ENCODE measurements at places on chromosomes 7 and 10. TPM values are rescaled to one million over a fixed set of nuclear protein-coding genes. Genes with fewer than 3 reads are reported as not detected.

- peaks cover 5% of the 10 kb centered on the region for H3K27me3 ChIP-seq
- no peaks in the 10 kb centered on the region for H3K36me3 ChIP-seq
- no peak overlapping the region for H3K27ac ChIP-seq
- DNase-seq, result no peak
- no peaks in the 10 kb centered on the region for H3K4me1 ChIP-seq
Observed at GRCh38 chr10:99536338-99537085, 3.8 kb downstream of the NKX2-3 start.

- H3K27me3 ChIP-seq, result no peaks in the 10 kb centered on the region
- no peaks in the 10 kb centered on the region for H3K36me3 ChIP-seq
- H3K4me3 ChIP-seq, result no peak overlapping the region
- H3K27ac ChIP-seq, result no peak overlapping the region
Observed at GRCh38 chr10:89371079-89371478, 6.8 kb upstream of the IFIT1B start.

- H3K27me3 ChIP-seq, result no peaks in the 10 kb centered on the region
- H3K36me3 ChIP-seq, result no peaks in the 10 kb centered on the region
- no peak overlapping the region for H3K27ac ChIP-seq
- DNase-seq, result no peak
- H3K4me1 ChIP-seq, result peaks cover 7% of the 10 kb centered on the region
- peak overlapping the region; percentile 43 for H3K4me3 ChIP-seq
Observed at GRCh38 chr10:69506834-69507713, 55.8 kb downstream of the TSPAN15 start.

GRCh38 chr7:151427705-151428377 is 12.1 kb downstream of the CRYGN start:
- no peak overlapping the region for H3K4me3 ChIP-seq
- H3K27me3 ChIP-seq, result no peaks in the 10 kb centered on the region
- H3K36me3 ChIP-seq, result no peaks in the 10 kb centered on the region
- no peak for DNase-seq

DNA sequence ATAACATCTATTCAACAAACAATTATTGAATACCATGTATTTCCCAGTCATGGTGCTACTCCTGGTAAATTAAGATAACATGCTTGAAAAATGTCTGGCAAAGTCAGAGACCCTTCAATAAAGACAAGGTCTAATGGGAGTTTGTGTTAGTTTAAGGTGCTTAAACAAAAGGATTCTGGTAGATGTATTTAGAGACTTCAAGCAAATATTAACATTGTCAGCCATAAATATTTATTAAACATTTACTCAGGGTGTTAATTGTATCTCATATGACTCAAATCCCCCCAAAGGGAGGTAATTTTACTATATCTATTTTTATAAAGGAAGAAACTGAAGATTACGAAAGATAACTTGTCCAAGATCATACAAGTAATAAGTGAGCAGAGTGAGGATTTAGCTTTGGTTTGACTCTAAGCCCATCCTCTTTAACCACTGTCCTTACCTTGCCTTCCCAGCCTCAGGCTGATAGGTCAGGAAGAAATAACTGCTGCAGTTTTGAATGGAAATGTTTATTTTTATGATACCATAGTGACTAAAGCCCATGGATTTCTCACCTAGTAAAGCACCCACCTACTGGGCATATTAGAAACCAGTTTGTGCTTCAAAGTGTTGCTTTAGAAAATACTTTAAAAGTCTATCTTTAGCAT is 215.4 kb downstream of the COBL start:
- H3K27ac ChIP-seq, result no peak overlapping the region
- no peaks in the 10 kb centered on the region for H3K36me3 ChIP-seq
- H3K4me1 ChIP-seq, result no peaks in the 10 kb centered on the region

- no peak overlapping the region for H3K27ac ChIP-seq
- no peaks in the 10 kb centered on the region for H3K36me3 ChIP-seq
- no peak for DNase-seq
Observed at GRCh38 chr7:92645114-92646061, 55.2 kb upstream of the FAM133B start.

Gene YKT6
- 59.9 TPM for total RNA-seq

- no peak for DNase-seq
- H3K27me3 ChIP-seq, result no peaks in the 10 kb centered on the region
- no peak overlapping the region for H3K27ac ChIP-seq
- no peaks in the 10 kb centered on the region for H3K4me1 ChIP-seq
- no peak overlapping the region for H3K4me3 ChIP-seq
Observed at GRCh38 chr10:66337211-66337610, 588.6 kb upstream of the LRRTM3 start.

Gene KLLN
- total RNA-seq, result 0.32 TPM

GRCh38 chr7:131518626-131519025 is 37.8 kb downstream of the PODXL start:
- H3K27me3 ChIP-seq, result no peaks in the 10 kb centered on the region
- no peak overlapping the region for H3K4me3 ChIP-seq
- H3K4me1 ChIP-seq, result peaks cover 5% of the 10 kb centered on the region
- no peak overlapping the region for H3K27ac ChIP-seq

GRCh38 chr10:131475043-131475442 is 163.5 kb upstream of the TCERG1L start:
- no peaks in the 10 kb centered on the region for H3K36me3 ChIP-seq
- H3K4me1 ChIP-seq, result no peaks in the 10 kb centered on the region
- no peak overlapping the region for H3K4me3 ChIP-seq
- H3K27ac ChIP-seq, result no peak overlapping the region
- no peak for DNase-seq

DNA sequence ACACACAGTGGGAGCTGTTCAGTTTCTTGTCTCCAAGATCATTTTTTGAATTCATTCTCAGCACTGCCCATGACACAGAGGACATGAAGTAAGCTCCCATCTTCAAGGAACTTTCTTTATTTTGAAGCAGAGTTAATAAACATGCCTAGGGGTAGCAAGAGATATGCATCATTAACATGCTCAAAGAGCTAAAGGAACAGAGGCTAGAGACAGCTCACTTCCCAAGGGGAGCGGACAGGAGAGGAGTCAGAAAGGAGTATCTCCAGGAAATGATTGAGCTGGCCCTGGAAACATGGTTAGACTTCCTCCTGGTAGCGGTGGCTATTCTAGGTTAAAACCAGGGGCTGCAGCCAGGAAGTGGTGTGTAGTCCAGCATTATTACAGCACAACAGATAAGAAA is 135.9 kb downstream of the GPAM start:
- no peak overlapping the region for H3K27ac ChIP-seq
- no peak for DNase-seq
- H3K27me3 ChIP-seq, result no peaks in the 10 kb centered on the region
- H3K4me1 ChIP-seq, result no peaks in the 10 kb centered on the region
- H3K4me3 ChIP-seq, result no peak overlapping the region

GRCh38 chr7:8254667-8255066 is 7.3 kb downstream of the ICA1 start:
- H3K4me3 ChIP-seq, result no peak overlapping the region
- H3K27me3 ChIP-seq, result no peaks in the 10 kb centered on the region
- no peak for DNase-seq
- H3K4me1 ChIP-seq, result no peaks in the 10 kb centered on the region
- no peak overlapping the region for H3K27ac ChIP-seq
- H3K36me3 ChIP-seq, result no peaks in the 10 kb centered on the region

DNA sequence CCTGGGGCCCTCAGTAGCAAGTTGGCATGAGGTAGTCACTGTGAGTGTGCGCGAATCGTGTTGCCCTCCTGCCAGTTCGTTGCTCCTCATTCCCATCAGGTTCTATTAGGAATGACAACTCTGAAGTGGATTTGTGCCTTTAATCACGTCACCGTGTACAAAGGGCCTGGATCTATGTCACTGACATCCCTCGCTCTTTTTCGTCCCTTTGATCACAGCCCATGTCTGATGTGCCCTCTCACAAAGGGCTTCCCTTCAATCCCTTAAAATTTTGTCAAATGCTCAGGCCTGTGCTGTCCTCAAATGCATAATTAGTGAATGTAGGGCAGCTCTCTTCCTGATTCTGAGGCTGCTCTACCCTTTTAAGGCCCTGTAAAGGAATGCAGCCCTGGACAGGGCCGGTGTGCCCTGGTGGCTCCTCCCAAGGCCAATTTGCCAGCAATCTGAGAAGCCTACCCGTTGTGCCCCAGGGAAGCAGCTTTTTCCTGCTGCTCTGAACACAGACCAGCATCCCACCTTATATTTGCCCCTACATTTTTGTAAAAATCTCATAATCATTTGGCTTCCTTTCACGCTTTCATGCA is 93.6 kb downstream of the TMEM178B start:
- H3K4me3 ChIP-seq, result no peak overlapping the region
- H3K27me3 ChIP-seq, result no peaks in the 10 kb centered on the region
- no peaks in the 10 kb centered on the region for H3K36me3 ChIP-seq

Gene VGF
- total RNA-seq, result 0.28 TPM

GRCh38 chr10:34305189-34305588 is 509.9 kb downstream of the PARD3 start:
- H3K27ac ChIP-seq, result no peak overlapping the region
- no peaks in the 10 kb centered on the region for H3K36me3 ChIP-seq
- DNase-seq, result no peak
- no peak overlapping the region for H3K4me3 ChIP-seq
- no peaks in the 10 kb centered on the region for H3K4me1 ChIP-seq
- H3K27me3 ChIP-seq, result no peaks in the 10 kb centered on the region

Gene PRLHR
- total RNA-seq, result not detected

Gene CUX1
- 81.6 TPM for total RNA-seq

DNA sequence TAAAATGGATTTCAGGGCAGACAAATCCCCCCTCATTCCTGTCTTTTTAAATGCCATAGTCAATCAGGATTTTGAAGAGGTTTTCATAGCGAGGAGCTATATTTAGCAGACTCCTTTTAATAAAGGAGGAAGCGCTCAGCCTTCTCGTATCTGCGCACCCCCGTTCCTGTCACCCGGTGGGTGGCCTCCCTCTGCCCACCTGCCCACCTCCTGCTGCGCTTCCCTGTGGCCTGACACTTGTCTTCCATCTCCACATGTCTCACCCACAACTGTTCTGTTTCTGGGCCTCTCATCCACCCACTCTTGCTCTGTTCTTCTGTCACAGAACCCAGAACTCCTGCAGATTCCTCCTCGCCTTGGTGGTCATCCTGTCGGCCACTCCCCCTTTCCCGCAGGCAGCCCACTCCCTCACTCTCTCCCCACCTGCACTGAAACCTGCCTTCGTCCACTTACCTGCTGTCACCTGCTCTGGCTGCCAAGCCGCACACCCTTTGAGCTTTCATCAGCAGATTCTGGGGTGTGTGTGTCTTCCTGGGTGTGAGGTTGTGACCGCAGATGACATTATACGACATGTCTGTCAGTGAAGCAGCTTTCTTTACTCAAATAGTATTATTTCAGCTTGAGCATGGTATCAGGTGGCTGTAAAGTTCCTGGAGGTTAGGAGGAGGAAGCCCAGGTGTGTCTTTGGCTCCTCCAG is 163.5 kb upstream of the AGK start:
- no peak overlapping the region for H3K27ac ChIP-seq
- no peaks in the 10 kb centered on the region for H3K27me3 ChIP-seq
- H3K36me3 ChIP-seq, result no peaks in the 10 kb centered on the region
- H3K4me1 ChIP-seq, result no peaks in the 10 kb centered on the region

Gene EIF5AL1
- 1.0 TPM for total RNA-seq

- H3K27ac ChIP-seq, result no peak overlapping the region
- H3K4me3 ChIP-seq, result no peak overlapping the region
- no peaks in the 10 kb centered on the region for H3K4me1 ChIP-seq
- H3K36me3 ChIP-seq, result no peaks in the 10 kb centered on the region
- H3K27me3 ChIP-seq, result no peaks in the 10 kb centered on the region
Observed at GRCh38 chr7:96527133-96527827, 182.4 kb downstream of the SEM1 start.

DNA sequence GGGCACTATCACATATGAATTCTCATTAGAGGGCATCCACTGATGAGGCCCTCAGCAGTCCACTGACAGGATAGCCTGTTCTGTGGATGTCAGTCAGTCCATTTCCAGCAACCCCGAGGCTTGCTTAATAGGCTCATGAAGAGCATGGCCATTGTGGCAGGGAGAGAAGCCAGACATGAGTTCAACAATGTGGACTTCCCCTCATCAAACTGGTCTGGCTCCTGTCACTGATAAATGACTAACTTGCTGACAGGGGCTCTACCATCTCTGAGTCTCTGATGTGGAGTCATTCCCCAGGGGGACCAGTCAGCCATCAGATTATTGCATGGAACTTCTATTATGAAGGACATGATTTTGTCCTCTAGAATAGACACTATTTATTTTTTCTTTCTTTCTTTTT is 19.8 kb upstream of the TRIL start:
- H3K27me3 ChIP-seq, result no peaks in the 10 kb centered on the region
- no peaks in the 10 kb centered on the region for H3K36me3 ChIP-seq
- no peak overlapping the region for H3K27ac ChIP-seq
- H3K4me1 ChIP-seq, result no peaks in the 10 kb centered on the region

- DNase-seq, result no peak
- no peak overlapping the region for H3K4me3 ChIP-seq
- peaks cover 4% of the 10 kb centered on the region for H3K4me1 ChIP-seq
- no peaks in the 10 kb centered on the region for H3K36me3 ChIP-seq
- H3K27me3 ChIP-seq, result no peaks in the 10 kb centered on the region
- no peak overlapping the region for H3K27ac ChIP-seq
Observed at GRCh38 chr7:132756484-132756990, 180.3 kb upstream of the PLXNA4 start.

Gene MYL10
- total RNA-seq, result not detected

Gene TMEM273
- total RNA-seq, result 20.2 TPM

DNA sequence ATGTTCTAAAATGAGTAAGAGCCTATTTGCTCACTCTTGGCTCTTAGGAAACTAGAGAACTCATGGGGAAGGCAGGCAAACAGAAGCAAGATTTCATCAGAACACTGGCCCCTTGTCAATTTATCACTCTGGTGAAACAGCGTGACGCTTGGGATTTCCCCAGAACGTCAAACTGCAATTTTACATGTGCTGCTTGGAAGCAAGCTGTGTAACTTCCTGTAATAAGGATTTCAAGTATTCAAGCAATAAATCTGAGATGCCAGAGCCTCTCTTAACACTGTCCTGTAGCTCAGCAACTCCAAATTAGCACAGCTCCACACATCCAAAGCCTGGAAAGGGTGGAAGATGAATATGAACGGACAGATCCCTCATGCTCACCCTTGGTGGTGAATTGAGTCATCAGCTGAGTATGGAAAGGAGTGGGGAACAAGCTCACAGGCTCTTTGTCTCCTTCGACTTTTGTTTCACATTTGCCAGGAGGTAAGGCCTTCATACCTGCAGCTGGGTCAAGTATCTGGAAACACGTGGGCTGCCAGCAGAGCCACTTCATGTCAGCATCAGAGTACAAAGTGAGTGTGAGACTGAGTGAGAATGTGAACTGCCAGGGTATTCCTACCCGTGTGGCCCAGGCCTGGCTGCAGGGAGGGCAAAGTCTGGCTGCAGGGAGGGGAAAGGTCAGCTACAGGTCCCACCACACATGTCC is 140.4 kb upstream of the NAMPT start:
- no peak for DNase-seq
- H3K27me3 ChIP-seq, result no peaks in the 10 kb centered on the region
- no peaks in the 10 kb centered on the region for H3K36me3 ChIP-seq
- H3K27ac ChIP-seq, result no peak overlapping the region
- no peak overlapping the region for H3K4me3 ChIP-seq

- H3K36me3 ChIP-seq, result no peaks in the 10 kb centered on the region
- H3K4me3 ChIP-seq, result no peak within 1 kb of the TSS
Observed at GRCh38 chr10:126387931-126388911, at the start of gene ADAM12. ADAM12 (minus strand) TSS chr10:126388477; CDS start chr10:126388145, 332 bp downstream.

GRCh38 chr10:106987362-106987761 is 177.1 kb downstream of the SORCS1 start:
- DNase-seq, result no peak
- no peak overlapping the region for H3K27ac ChIP-seq
- H3K4me1 ChIP-seq, result no peaks in the 10 kb centered on the region
- no peaks in the 10 kb centered on the region for H3K36me3 ChIP-seq
- no peaks in the 10 kb centered on the region for H3K27me3 ChIP-seq

All from naive thymus-derived CD4-positive, alpha-beta T cell (primary cell).